ENCODE measurements at places on chromosomes 11 and 22.

- DNase-seq, result no peak
Measured at GRCh38 chr11:131759140-131759539, 388.7 kb downstream of the NTM start.

GRCh38 chr11:27873664-27874063, 173.4 kb upstream of the BDNF start:
- no peak for DNase-seq

GRCh38 chr11:123169821-123170220, 25.2 kb downstream of the CLMP start:
- no peak for DNase-seq

DNA sequence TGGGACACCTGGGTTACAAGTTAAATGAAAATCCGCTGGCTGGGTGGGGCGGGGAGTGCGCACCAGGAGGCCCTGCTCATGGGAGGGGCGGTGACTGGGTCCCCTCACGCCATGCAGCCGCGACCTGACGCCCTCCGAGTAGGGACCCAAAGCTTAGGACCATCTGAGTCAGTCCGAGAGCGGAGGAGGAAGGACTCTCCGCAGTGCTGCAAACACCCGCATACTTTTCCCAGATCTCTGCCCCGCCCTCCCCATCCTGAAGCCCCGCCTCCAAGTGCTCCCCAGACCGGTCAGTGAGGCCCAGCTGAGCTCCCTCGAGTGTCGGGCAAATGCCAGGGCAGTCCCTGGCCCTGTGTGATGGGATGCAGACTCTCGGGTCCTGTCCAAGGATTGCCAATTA, 6.6 kb upstream of the FLI1 start:
- no peak for DNase-seq

- no peak for DNase-seq
Measured at GRCh38 chr11:111840143-111840542, 31.2 kb downstream of the ALG9 start.

DNA sequence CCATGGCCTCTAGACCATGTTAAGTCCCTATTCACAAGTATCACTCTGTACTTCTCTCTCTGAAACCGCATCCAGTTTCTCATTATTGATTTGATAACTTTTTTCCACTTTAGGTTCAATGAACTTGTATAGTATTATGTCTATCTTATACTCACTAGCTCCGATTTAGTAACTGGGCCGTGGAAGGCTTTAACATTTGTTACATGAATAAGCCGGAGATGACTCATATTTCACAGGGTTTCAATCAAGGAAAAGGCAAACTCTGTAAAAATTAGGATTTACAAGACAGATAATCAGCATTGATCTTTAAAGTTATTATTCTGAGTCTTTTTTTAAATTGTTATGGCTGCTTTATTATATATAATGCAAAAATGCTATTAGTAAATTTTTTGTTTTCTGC, 662.2 kb upstream of the CNTN5 start:
- DNase-seq, result no peak

DNA sequence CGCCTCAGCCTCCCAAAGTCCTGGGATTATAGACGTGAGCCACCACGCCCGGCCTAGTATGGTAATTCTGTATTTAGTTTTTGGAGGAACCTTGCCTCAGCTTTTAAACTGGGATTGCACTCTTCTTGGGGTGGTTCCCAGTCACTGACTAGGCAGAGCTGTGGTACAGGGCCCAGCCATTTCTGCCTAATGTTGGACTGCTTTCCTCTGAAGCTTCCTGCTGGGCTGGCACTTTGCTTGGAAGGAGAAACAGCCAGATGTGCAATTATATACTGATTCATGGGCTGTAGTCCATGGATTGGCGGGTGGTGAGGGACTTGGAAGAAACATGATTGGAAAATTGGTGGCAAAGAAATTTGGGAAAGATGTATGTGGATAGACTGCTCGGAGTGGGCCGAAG, 17.6 kb upstream of the MCHR1 start:
- no peak for DNase-seq

GRCh38 chr22:43830931-43831560, 18.9 kb upstream of the EFCAB6 start:
- no peak for DNase-seq

- no peak for DNase-seq
Measured at GRCh38 chr11:20061776-20062175, 98.5 kb downstream of the DBX1 start.

- no peak for DNase-seq
Measured at GRCh38 chr22:27906241-27906640, 12.8 kb downstream of the PITPNB start.

DNA sequence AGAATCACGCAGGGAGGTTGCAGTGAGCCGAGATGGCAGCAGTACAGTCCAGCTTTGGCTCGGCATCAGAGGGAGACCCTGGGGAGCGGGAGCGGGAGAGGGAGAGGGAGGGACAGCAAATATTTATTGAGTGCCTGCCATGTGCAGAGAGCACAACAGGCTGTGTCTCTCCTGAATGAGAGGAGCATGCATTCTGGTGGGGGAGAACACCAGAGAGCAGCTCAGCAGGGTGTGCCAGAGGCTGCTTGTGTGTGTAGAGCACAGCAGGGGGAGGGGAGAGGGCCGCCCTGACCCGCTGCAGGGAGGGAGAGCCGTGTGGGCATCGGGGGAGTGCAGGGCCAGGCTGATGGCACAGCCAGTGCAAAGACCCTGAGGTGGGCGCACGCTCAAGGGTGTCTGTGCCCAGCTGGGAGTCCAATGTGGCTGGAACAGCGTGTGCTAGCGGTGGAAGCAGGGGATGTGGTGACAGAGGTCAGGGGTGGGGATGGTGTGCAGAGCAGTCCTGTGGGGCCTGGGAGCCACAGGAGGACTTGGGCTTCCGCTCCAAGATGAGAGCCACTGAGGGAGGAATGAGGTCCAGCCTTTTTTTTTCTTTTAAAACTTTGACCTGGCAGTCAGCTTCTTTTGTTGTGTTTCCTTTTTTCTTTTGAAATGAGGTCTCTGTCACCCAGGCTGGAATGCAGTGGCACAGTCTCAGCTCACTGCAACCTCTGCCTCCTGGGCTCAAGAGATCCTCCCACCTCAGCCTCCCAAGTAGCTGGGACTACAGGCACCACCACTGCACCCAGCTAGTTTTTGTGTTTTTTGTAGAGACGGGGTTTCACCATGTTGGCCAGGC, 12.0 kb downstream of the PPIL2 start:
- no peak for DNase-seq

GRCh38 chr11:10303558-10304363, 1.1 kb upstream of the ADM start:
- peak; percentile 31 for DNase-seq

DNA sequence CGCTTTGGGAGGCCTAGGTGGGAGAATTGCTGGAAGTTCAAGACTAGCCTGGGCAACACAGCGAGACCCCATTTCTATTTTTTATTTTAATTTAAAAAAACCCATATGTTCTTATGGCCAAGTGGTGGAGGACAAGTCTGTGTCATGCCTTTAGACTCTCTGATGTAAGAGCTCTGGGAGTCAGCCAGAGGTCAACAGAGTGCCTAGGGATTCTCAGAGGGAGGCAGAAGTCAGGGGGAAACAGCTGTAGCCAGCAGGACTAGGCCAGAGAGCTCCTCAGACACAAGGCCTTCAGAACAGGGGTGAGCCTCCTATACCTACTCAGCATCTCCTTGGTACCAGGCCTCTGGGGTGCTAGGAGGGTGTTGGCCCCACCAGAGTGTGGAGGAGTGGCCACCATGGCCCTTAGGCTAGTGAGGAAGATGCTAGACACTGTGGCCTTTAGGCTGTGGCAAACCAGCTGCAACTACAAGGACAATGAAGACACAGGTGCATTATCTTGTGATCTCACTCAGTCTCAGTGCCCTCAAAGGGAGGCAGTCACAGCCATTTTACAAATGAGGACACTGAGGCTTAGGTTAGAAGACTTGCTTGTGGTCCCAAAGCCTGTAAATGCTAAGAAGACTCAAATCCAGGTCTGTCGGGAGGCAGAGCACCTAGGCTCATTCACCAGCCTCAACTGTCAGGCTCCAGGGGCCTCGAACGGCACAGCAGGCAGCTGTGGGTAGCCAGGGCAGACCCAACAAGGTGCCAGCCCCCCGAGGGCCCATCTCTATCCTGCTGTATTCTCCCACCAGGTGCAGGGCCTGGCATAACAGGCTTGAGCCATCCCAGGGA, 5.0 kb downstream of the ZP1 start:
- DNase-seq, result no peak

- no peak for DNase-seq
Measured at GRCh38 chr11:36097219-36097650, 153.4 kb downstream of the LDLRAD3 start.

DNA sequence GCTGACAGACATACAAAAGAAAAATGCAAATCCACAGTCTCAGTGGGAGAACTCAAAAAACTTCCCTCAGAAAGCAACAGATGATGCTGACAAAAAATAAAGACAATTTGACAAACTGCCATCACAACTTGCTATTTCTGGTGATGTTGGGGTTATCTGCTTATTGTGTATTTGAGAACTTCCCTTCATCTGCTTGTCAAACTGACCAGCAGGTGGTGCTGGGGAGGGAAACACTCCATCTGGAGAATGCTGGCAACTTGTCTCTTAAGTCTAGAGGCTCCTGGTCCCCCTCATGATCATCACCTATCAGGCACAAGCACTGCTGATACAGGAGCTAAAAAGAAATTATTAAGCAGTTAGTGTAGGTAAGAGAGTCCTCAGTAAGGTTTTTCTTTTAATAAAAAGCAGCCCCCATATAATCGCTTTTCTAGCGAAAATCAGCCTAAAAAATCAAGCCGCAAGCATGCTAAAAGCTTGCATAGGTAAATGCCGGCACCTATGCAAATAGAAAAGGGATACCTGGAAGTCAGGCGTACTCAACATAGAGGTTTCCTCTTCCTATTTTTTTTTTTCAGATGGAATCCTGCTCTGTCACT, 9.8 kb upstream of the FAM111B start:
- DNase-seq, result peak; percentile 76

GRCh38 chr22:25689631-25690030, 52.4 kb upstream of the MYO18B start:
- no peak for DNase-seq

GRCh38 chr22:50182176-50183081, 3.3 kb upstream of the TRABD start:
- DNase-seq, result no peak

DNA sequence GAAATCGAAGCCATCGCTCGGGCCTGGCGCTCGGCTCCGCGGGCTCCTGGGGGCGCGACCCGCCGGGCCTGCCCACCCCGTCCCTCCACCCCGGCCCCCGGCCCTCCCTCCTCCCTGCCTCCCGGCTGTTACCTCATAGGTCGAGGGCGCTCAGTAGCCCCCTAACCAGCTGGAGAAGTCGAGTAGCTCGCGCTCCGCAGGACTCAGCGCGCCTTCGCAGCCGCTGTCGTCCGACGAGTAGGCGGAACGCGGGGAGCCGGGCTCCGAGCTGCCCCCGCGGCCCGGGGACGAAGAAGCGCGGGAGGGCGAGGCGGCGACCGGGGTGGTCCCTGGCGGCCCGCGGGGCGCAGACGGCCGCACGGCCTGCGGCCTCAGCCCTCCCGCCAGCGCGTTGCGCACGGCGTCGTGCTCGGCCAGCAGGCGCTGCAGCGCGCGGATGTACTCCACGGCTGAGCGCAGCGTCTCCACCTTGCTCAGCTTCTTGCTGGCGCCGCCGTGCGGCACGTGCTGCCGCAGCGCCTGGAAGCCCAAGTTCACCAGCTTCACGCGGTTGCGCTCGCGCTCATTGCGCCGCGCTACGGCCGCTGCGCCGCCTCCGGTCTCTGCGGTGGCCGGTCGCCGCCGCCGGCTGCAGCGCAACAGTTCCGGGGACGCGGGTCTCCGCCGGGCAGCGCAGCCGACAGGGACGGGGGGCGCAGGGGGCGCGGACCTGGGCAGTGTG, 627 bp downstream of the ASCL2 start:
- DNase-seq, result peak; percentile 49

DNA sequence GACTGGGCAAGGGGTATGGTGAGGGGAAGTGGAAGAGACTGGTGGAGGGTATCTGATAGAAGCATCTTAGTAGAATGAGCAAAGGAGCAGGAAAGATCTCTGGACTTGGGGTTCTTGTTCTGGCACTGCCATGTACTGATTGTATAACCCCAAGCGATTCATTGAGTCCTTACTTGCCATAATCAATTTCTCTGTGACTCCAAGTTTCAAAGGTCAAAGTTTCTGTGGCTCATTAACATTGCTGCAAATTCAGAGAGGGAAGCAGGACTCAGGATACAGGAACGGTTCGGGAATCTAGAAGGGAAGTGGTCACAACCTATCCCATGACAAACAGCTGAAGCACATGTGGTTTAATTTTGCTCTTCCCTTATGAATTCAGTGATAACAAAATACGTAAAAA, 309 bp downstream of the OR51I2 start:
- DNase-seq, result no peak

- DNase-seq, result no peak
Measured at GRCh38 chr11:130308886-130309285, 5.8 kb downstream of the ZBTB44 start.

GRCh38 chr11:68527585-68527984, 67.0 kb downstream of the PPP6R3 start:
- DNase-seq, result no peak

- no peak for DNase-seq
Measured at GRCh38 chr11:113274713-113275582, 39.4 kb upstream of the TTC12 start.

DNA sequence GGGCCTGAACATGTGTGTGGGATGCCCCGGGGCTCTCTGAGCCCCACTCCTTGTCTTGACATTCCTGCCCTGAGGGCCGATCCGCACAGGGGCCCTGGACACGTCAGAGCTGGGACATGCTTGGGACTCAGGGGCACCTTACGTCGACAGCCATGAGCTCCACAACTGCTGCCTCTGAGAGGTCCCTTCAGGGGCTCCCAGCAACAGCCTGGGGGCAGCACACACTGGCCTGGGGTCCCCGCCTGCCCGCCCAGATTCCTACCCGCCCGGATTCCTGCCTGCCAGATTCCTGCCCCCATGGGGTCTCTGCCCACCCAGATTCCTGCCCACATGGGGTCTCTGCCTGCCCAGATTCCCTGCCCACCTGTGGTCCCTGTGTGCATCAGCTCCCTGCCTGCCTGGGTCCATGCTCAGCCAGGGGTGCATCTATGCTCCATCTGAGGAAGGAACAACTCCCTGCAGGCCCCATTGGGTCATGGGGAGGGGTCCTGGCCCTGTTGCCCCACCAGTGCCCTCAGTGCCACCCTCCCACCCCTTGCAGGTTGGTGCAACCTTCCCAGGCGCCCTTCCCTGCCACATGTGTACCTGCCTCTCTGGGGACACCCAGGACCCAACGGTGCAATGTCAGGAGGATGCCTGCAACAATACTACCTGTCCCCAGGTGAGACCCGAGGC, 35.7 kb downstream of the MUC5B start:
- DNase-seq, result no peak

DNA sequence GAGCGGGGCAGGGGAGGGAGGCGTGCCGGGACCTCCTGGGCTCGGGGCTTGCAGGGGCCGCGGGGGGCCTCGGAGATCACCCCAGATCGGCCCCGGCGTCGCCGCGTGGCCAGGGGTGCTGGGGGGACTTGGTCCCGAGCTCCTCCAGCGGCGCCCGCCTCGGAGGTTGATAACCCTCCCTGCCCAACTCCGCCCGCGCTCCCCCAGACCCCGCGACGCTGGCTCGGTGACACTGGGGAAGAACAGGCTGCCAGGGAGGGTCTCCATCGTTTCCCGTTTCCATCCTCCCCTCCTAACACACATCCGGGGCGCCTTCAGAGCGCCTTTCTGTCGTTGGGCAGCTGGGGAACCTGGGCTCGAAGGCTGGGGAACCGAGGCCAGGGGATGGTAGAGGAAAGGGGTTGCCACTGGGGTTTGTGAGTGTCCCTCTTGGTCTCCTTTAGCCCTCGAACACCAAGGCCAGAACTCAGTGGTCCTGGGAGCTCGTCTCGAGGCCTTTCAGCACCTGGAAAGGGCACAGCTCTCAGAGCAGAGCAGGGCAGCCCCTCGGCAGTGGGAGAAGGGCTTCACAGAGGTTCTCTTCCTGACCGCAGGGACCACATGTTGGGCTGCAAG, 431 bp downstream of the SLC37A2 start:
- DNase-seq, result no peak

Data from CD4-positive, alpha-beta T cell treated with Interleukin-17A for 1 hour (primary cell).